CD4-positive, alpha-beta T cell treated with Interleukin-4 for 4 hours (primary cell): ENCODE measurements at places on chromosomes 6 and 20.

DNA sequence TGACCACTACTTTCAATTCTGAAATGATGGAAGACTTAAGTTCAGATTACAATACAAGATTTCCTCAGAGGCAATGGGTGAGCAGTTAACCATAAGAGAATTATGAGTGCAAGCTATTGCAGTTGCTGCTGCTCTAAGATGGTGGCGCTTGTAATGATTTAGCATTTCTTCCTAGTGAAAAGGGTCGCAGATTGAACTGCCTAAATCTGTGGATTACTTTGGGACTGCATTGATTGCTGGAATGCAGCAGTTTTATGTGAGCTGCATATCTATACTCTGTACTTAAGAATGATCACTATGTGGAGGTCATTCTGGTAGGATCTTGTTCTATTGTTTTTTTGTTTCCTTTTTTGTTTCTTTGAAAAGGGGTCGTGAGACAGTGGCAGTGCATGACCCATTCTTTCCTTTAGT, 5.3 kb downstream of the SCAF8 start:
- DNase-seq: no peak

DNA sequence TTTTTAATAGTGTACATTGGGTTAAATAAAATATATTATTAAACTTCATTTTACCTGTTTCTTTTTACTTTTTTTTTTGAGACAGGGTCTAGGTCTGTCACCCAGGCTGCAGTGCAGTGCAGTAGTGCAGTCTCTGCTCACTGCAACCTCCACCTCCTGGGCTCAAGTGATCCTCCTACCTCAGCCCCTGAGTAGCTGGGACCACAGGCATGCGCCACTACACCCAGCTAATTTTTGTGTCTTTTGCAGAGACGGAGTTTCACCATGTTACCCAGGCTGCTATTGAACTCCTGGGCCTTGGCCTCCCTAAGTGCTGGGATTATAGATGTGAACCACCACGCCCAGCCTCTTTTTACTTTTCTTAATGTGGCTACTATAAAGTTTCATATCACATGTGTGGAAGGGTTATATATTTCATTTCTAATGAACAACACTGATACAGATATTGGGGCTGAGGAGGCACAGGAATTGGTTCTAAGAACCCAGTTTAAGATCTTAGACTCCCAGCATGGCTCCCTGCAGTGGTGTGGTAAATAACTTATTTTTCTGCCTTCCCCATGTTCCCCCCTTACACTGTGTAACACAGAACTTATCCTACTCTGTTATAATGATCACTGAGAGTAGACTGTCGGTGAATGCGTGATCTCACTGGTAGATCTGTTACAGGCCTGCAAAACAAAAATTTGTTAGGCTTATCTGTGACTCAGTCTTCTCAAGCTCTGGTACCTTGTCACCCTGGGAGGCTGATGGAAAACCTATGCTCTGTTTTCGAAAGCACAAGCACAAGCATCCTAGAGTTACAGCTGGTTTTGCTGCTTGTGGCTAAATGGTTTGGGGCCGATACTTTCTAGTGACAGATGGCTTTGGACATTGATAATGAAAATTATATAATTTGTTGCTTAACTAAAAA, 5.8 kb upstream of the ATXN1 start:
- DNase-seq: no peak

- no peak for DNase-seq
Observed at GRCh38 chr20:58058421-58059259, 169.8 kb downstream of the ANKRD60 start.

DNA sequence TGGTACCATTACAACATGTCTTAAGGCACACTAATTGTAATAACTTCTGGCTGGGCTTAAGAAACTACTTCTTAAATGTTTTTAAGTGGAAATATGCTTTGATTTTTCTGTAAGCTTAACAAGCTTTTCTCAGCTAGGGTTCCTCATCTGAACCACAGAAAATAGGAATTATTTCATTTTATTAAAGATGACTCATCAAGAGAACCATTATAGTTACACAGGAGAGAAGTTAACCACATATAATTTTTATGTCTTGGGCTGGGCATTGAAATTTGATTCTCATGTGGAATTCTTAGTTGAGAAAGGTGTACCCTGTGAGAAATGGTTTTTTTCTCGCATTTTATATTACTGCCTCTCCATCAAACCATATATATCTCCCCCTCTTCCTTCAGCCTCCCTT, 75.1 kb downstream of the QKI start:
- no peak for DNase-seq

GRCh38 chr6:30748851-30749540, 4.6 kb upstream of the IER3 start:
- no peak for DNase-seq

DNA sequence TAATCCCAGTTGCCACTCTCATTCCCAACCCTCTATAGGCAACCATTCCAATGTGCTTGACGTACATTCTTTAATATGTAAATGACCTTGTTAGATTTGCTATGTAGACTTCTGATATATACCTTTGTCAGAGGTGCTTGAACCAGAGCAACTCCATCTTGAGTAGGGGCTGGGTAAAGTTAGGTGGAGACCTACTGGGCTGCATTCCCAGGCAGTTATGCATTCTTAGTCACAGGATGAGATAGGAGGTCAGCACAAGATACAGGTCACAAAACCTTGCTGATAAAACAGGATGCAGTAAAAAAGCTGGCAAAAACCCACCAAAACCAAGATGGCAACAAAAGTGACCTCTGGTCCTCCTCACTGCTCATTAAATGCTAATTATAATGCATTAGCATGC, 8.3 kb upstream of the HM13 start:
- no peak for DNase-seq

DNA sequence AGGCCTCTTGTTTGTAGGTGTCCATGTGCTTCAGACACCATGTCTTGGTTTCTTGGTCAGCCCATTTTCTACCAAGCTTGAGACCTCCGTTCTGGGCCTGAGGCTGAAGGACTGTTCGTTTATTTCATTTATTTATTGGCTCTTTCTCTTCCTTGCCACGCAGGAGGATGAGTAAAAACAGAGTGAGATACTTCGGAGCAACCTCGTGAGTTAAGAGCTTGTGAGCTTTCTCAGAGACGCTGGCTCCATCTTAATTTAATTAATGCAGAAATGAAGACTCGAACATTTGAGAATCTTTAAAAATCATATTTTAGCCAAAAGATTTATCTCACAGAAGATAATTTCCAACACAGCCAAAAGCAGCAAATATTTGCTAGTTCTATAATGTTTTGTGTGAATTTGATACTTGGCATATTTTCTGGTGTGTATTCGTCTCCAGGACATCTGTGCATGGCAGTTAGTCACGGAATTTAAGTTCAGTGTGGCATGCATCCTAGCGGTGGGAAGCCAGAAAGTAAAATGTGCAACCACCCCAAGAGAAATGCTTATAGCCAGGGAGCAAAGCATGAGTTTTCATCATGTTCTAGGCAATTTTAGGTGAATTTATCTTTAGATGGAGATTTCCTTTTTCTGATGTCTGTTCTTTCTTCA, 76.0 kb downstream of the THBS2 start:
- DNase-seq: no peak

DNA sequence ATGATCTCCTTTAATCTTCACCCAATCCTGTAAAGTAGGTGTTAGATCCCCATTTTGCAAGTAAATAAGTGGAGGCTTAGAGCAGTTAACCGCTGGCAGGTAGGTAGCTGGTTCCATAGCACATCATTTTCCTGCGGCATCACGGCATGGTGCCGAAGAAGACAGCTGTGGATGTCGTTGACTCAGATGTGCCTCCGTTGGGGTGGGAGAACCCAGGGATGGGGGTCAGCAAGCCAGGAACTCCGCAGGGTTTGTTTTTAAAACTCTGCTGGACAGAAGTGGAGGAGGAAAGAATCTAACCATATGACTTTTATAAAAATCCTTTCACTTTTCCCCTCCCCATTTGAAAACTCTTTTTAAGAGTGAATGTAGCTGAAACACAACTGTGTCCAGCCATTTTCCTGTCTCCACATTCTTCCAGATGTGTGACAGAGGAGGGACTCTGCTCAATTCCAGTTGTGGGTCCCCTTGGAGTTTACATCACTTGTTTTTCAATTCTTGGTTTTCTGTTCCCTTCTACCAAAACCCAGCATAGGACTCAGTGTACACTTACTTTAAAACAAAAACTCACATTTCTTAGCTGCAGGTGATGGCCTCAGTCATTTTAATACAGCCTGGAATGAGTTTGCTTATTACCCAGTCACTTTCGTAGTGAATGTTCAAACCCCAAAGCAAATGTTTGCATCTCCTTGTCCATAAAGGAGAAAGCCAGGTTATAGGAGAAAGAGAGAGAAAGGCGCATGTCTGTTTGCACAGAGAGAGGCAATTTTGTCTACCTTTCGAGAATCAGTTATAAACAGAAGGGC, 27.6 kb upstream of the PI16 start:
- no peak for DNase-seq

- no peak for DNase-seq
Observed at GRCh38 chr20:4942331-4942730, 59.0 kb downstream of the SLC23A2 start.

DNA sequence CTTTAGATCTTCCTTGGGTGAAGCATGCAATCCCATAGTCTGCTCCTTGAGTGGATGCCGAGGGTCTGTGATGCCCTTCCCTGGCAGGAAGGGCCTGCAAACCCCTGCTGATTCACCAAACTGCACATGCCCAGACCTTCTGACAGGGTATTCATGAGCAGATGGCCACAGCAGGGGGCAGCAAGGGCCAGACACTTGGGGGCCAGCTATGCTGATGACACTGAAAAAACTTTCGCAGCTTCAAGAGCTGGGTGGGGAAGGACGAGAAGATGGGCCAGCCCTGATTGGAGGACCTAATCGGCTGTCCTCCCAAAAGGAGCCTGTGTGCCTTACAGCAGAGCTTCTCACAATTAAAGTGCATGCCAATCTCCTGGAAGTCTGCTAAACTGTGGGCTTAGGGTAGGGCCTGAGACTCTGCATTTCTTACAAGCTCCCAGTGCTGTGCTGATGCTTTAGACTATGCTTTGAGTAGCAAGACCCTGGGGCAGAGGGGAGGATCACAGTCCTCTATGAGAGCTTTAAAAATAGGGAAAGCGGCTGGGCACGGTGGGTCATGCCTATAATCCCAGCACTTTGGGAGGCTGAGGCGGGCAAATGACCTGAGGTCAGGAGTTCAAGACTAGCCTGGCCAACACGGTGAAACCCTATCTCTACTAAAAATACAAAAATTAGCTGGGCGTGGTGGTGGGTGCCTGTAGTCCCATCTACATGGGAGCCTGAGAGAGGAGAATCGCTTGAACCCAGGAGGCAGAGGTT, 15.2 kb upstream of the GDAP1L1 start:
- DNase-seq: no peak
